ENCODE measurements at places on chromosomes 12 and 14.

DNA sequence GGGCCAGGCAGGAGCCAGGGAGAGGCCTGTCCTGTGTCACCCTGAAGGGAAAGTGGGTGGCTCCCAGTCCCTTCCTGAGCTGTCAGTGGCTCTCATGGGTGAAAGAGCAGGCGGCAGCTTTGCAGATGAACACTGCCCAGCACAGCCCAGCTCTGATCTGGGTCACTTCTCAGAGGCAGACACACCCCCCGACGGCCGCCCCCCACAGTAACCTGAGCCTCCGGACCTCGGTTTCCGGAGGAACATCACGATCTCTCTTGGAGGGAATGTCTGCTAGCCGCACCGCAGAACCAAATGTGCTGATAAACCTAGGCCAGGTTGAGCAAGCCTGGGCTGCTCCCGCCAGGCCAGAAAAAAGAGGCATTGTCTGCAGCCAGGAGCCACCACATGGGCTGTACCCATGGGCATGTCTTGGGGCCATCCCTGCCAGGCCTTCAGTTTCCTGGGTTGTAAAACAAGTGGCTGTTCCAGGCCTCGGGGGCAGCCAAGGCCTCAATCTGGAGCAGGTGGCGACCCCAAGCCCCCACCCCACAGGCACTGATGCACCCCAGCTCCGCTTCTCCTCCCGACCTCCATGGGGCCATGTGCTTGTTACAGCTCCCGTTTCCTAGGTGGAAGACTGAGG is 57.6 kb downstream of the NCOR2 start:
- DNase-seq = no peak

- no peak for DNase-seq
Measured at GRCh38 chr12:15346488-15346887, 24.2 kb downstream of the PTPRO start.

DNA sequence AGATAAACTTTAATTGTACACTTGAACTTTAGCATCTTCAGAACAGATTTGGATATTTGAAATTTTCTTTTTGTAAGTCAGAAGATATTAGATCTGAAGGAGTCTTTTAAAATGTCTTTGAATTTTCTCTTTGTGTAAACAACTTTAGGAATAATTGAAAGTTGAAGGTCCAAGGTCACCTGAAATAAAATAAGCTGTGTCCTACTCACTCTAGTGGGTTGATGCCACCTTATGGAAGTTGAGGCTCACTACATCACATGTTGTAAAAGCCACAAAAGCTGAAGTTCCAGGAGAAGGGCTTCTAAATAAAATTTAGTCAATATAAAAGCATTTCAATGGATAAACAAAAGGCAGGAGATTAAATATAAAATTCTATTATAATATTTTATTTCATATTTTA is 122.0 kb upstream of the ATXN7L3B start:
- DNase-seq = no peak

DNA sequence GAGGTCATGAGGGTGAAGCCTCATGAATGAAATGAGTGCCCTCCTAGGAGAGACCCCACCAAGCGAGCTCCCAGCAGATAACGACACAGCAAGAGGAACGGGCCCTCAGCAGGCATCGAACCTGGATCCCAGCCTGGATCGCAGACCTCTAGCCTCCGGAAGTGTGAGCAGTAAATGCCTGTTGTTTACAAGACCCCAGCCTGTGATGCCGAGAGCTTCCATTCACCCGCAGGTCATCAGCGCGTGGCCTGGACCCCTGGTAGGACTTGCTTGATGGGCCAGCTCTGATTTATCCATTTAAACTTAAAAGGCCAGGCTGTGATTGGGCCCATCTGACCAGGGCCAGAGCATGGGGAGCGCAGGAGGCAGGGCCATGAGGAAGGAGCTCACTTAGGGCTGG is 7.0 kb downstream of the TMEM179 start:
- no peak for DNase-seq

DNA sequence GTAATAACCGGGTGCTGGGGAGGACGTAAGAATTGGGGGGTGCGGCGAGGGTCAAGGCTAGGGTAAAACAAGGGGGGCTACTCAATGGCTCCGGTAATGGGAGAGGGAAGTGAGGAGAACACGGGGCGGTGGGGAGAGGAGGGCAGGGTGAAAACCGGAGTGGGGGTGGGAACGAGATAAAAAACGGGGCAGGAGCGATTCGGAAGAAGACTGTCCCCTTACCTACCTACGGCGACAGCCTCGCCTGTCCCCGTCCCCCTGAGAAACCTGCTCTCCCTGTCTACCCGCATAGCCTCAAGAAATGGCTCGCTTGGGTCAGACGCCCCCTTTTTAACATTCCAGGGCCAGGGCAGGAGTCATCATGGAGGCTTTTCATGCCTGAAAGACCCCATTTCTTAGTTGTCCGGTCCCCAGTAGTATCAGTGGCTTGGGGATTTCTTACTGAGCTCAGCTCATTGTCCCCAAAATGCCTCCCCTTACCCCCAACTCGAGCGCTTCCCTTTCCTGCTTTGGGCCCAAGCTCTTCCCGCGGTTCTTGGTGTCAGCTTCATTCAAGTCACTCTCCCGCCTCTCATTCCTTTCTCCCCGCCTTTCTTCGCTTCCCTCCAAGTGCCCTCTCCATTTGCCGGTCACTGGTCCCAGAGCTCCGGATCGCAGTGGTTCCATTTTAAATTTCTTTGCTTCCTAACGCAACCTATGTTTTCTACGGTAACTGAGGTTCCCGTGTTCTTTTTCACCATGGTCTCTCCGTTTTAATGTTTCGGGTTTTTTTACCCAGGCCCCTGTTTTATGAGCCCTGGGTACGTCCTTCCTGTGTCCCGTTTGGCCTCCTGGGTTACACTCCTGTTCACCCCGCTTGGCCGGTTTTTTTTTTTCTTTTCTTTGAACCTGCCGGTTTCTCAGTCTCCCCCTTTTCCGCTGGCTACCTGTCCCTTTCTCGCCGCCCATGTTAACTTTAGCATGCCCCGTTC is 1.2 kb upstream of the WSB2 start:
- DNase-seq = no peak

All from omental fat pad (tissue), 4 donors.